ENCODE measurements at places on chromosomes 16 and 17.

DNA sequence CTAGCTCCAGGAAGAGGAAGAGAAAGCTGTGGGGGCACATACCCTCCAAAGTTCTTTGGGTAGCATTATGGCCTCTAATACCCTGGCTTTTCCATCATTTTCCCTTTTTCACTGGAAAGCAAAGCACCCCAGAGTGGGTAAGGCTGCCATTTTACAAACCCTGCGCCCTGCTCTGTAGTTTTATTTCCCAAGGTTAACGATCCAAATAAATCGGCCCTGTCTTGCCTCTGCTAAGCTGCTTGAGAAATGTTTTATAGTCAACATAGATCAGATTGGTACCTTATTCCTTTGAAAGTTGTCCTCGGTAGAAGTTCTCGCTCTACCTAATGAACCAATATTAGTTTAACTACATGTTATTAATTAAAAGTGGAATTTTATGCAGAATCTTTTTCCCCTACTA is 328.2 kb downstream of the NPIPA8 start:
- DNase-seq = no peak

GRCh38 chr17:82933911-82934310 is 94.1 kb upstream of the ZNF750 start:
- no peak for DNase-seq

GRCh38 chr16:81807767-81808358 is 28.8 kb downstream of the PLCG2 start:
- no peak for DNase-seq

DNA sequence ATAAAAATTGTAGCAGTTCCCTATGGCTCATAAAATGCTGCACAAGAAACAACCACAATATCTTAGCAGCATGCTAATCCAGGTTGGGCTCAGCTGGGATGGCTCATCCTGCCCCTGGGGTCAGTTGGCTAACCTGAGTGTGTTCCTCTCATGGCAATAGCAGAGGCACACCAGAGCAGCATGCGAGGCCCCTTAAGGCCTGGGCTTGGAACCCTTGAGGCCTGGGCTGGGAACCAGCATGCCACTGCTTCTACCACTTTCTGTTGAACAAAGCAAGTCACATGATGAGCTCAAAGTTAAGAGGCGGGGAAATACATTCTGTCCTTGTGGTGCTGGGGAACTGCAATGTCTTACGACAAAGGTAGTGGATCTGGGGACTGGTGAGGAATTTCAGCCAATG is 154.4 kb upstream of the FOXF1 start:
- peak; percentile 74 for DNase-seq

DNA sequence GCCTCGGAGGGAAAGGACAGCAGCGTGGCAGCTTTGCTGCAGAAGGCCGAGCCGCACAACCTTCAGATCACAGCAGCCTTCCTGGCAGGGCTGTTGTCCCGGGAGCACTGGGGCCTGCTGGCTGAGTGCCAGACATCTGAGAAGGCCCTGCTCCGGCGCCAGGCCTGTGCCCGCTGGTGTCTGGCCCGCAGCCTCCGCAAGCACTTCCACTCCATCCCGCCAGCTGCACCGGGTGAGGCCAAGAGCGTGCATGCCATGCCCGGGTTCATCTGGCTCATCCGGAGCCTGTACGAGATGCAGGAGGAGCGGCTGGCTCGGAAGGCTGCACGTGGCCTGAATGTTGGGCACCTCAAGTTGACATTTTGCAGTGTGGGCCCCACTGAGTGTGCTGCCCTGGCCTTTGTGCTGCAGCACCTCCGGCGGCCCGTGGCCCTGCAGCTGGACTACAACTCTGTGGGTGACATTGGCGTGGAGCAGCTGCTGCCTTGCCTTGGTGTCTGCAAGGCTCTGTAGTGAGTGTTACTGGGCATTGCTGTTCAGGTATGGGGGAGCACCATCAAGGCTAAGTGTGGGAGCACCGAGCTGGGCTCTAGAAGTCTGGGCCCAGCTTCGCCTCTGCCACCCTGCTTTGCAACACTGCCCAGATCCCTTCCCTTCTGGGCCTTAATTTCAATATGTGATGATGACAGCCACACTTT is 18.6 kb downstream of the NOD2 start:
- no peak for DNase-seq

- DNase-seq = no peak
These were observed 124.1 kb downstream of the PRKCA start for GRCh38 chr17:66426397-66427033.
